ENCODE measurements at places on chromosomes 13 and 19.

GRCh38 chr13:89688918-89689317 lies 1658.6 kb upstream of the MIR17HG start:
- DNase-seq, result no peak

DNA sequence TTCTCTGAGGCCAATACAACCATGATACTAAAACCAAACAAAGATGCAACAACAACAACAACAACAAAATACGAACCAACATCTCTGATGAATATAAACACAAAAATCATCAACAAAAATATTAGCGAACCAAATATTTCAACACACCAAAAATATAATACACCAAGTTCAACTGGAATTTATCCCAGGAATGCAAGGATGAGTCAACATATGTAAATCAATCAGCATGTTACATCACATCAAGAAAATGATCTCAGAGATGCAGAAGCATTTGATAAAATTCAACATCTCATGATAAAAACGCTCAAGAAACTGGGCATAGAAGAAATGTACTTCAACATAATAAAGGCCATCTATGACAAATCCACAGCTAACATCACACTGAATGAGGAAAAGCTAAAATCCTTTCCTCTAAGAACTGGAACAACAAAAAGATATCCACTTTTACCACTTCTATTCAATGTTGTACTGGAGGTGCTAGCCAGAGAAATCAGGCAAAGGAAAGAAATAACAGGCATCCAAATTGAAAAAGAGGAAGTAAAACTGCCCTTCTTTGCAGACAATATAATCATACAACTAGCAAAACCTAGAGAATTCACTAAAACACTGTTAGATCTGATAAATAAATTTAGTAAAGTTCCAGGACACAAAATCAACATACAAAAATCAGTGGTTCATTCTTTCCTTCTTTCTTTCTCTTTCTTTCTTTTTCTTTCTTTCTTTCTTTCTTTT lies 2448.7 kb upstream of the PCDH20 start:
- DNase-seq, result no peak

- DNase-seq, result no peak
Measured at GRCh38 chr13:113179374-113180230, 21.2 kb downstream of the PROZ start.

GRCh38 chr13:80010286-80010831 lies 330.6 kb downstream of the SPRY2 start:
- DNase-seq, result no peak

- DNase-seq, result no peak
Measured at GRCh38 chr19:48332351-48332661, 7.0 kb downstream of the EMP3 start.

- DNase-seq, result no peak
Measured at GRCh38 chr19:49543032-49543431, 15.2 kb downstream of the RCN3 start.

DNA sequence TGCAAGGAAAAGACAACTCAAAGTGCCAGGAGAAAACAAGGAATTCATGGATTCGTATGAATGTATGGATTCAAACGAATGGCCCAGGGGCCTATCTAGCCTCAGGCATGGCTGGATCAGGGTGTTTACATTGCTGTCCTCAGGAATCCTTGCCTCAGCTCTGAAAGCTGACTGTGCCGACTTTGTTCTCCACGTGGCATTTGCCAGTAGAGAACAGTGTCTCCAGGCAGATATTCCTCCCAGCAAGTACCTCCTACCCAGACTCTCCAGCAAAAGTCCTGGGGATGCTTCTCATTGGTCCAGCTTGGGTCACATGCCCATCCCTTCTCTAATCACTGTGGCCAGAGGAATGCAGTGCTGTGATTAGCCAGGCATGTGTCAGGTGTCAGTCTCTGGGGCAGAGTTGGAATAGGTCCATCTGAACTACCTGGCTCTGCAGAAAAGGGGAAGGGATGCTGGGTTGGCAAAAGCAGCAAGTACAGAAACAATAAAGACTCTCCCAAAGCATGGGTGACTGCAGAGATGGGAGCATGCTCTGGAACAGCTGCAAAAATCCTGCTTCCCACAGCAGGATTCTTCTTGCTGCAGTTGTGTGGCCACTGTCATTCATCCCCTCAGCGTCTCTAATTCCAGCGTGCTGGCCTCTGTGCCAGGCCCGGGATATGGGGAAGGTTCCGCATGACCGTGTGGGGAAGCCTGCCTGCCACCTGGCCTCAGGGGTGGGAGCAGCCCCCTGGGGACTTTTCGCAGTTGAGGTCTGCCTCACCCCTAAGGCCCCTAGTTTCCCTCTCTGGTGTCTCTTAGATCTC lies 30.0 kb downstream of the CCNE1 start:
- no peak for DNase-seq

DNA sequence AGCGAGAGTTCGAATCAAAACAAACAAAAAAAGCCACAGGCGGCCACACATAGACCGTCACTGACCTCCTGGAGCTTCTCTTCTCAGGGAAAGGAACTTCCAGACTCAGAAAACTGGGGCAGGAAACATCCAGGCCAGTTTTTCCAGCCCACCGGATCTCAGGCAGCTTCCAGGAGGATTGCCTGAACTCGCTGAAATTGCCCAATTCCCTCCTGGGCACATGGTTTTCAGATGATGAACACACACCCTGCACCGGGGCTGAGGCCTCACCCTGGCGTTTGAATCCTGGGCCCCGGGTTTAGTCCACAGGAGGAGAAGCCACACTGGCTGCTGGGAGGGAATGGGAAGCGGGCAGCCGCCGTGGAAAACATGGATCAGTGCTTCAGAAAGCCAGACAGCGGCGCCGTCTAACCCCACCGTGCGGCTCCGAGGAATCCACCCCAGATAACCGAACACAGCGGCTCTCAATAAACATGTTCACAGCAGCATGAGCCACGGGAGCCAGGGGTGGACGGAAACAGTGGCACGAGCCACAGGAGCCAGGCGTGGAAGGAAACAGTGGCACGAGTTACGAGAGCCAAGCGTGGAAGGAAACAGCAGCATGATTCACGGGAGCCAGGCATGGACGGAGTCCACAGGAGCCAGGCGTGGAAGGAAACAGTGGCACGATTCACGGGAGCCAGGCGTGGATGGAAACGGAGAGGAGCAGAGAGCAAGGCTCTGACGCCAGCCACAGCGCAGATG lies 18.2 kb upstream of the PTBP1 start:
- no peak for DNase-seq

DNA sequence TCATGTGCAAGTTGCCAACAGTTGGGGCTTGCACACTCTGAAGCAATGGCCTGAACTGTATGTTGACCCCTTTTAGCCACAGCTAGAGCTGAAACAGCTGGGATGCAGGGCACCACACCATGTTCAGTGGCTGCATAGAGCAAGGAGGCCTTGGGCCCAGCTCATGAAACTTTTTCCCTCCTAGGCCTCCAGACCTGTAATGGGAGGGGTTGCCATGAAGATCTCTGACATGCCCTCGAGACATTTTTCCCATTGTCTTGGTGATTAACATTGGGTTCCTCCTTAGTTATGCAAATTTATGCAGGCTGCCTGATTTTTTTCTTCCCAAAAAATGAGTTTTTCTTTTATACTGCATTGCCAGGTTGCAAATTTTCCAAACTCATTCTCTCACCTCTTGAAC lies 165.1 kb upstream of the PRR20A start:
- DNase-seq, result no peak

DNA sequence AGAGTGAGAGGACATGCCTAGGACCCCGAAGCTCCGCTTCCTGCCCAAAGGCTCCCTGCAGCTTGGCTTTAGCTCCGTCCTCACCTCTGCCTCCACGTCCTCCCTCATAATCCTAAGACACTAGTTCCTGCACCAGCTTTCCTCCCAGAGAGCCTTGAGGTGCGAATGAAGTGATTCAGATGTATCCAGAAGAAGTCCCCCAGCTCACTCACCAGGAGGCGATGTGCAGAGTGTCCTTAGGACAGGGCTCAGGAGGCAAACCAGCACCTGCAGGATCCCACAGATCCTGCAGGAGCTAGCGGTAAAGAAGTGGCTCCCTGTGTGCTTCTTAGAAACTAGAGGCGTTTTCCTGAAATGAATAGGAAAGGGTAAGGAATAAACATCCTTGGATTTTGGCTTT lies 109.7 kb downstream of the HSPH1 start:
- no peak for DNase-seq

- DNase-seq, result no peak
Measured at GRCh38 chr13:26722321-26722720, 38.3 kb downstream of the GPR12 start.

- no peak for DNase-seq
Measured at GRCh38 chr13:99063952-99064351, 86.1 kb upstream of the DOCK9 start.

DNA sequence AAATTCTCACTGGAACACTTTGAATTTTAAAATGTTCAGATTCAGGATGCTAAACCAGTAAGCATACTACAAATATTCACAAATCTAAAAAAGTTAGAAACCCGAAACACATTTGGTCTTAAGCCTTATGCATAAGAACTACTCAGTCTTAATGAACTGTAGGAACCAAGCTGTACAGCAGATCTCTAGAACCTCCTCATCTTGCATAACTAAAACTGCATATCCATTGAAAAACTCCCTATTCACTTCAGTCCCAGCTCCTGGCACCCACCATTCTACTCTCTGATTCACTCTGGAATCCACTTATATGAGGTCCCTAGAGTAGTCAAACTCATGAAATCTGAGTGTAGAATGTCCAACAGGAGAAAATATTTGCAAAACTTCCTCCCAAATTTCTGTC lies 65.6 kb upstream of the CEACAM8 start:
- DNase-seq, result no peak

DNA sequence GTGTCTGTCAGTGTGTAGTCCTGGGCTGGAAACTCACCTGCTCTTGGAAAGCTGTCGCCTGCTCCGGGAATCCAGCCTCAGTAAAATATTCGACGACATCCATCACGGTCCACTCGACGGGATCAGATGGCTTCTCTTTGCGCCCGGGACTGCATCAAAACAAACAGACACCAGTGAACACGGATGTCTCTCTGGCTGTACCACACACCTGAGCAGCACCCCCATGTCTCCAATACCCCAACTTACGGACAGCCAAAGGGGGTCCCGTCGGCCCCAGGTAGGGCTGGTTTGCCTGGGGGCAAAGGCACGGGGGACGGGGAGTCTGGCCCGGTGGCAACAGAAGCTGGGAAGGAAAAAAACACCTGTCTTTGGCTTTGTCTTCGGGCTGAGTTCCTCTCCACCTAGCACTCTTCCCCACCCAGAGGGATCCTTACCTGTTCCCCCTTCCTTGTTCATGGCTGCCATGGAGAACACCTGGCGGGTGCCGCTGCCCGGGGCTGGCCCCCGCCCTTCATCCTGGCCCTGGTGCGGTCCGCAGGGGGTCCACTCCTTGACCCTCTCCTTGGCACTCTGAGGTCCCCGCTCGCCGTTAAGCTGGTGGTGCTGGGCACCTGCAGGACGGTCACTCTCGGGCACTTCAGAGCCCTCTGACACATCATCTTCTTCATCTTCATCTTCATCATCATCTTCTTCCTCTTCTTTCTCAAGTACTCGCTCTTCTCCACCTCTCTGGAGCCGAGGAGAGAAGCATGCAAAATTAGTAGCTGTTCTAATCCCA lies 1.7 kb downstream of the SAMD1 start:
- no peak for DNase-seq

DNA sequence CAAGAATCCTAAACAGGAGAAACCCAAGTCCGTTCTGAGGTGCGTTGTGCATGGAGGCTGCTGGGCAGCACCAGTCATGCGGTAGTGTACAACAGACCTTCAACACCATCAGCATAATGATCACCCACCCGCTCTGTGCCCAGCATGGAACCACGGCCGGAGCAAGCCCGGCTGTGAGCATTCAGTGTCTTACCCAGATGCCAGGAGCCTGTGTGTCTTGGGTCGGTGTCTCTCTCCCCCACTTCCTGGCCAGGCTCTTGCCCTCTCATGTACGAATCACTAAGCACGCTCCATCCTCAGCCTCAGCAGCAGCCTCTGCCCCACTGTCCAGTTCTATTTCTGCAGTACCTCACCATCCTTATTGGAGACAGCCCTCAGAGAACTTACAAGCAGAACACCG lies 231.6 kb upstream of the IRS2 start:
- no peak for DNase-seq

DNA sequence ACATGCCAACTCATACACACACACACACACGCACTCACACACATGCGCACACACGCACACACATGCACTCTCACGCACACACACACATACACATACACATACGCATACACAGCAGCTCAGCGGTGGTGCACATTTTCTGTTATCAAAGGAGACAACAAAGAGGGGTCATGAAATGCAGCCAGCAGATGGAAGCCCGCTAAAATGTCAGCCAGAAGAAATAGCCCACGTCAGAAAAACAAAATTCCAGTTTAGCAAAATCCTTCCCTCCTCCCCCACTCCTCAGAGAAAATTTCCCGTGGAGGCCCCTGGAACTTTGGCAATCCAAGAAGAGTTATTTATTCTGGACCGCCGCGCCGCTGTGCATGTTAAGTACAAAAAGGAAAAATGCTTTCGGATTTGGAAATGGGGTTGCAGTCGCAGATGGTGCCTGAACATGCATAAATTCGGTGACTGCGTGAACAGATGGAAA lies 114.6 kb upstream of the VSTM2B start:
- no peak for DNase-seq

GRCh38 chr13:24168979-24169378 lies 8.5 kb downstream of the SPATA13 start:
- DNase-seq, result no peak

DNA sequence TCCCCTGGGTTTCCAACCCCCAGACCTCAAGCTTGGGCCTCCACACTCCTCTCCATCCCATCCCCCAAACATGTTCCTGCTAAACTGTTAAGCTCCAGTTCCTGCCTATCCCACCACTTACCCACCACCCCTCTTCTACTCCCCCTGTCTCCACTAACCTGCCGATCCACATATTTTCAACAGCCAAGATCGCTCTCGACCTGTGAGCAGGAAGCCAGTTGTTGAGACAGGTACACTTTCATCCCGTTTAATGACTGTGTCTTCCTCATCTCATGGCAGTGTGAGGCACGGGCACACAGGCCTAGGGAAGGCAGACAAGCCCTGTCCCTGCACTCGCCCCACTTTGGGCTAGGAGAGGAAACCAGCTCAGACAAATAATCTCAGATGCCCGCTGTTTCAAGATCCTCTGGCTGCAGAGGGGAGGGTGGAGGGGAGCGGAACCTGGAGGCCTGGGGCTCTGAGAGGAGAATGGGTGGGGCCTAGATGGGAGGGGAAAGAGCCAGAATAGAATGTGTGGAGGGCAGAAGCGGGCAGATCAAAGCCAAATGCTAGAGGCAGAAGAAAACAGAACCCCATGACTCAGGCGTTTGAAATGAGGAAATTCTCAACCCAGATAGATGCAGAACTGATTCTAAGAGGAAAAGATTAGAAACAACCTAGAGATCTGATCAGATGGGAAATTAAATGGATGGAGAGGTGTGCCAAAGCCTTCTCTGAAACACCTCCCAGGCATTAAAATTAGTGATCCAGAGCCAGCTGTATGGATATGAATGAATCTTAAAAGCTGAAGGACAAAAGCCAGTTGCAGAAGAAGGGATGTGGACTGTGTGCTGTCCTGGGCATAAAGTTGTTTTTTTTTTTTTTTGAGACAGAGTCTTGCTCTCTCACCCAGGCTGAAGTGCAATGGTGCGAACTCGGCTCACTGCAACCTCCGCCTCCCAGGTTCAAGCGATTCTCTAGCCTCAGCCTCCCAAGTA lies 16.9 kb upstream of the CYP2S1 start:
- DNase-seq, result peak; percentile 38

- DNase-seq, result no peak
Measured at GRCh38 chr19:42271861-42272534, 2.9 kb downstream of the CIC start.

Measured in stimulated activated CD8-positive, alpha-beta memory T cell treated with anti-CD3 and anti-CD28 coated beads, Interleukin-4, amount 100 ng/mL, for 24 hours (primary cell).